Activated T-helper 2 cell treated with anti-CD3 and anti-CD28 coated beads, Interferon-gamma antibody, Interleukin-2, Interleukin-4, amounts not matched to agents 10 μg/mL and 5 μg/mL and 100 μg/mL, durations not matched to agents 14 hours and 24 hours and 36 hours (primary cell): ENCODE measurements at places on chromosomes 2 and 18. TPM values are rescaled to one million over a fixed set of nuclear protein-coding genes. Genes with fewer than 3 reads are reported as not detected.

The MOCOS gene
- 0.16 and 0.25 TPM in 2 replicates for total RNA-seq

GRCh38 chr2:152602750-152603149 is 114.5 kb downstream of the PRPF40A start:
- H3K27ac ChIP-seq: no peak overlapping the region
- no peak overlapping the region for H3K4me3 ChIP-seq
- peaks cover 10% of the 10 kb centered on the region for H3K4me1 ChIP-seq
- DNase-seq: no peak
- H3K36me3 ChIP-seq: no peaks in the 10 kb centered on the region

DNA sequence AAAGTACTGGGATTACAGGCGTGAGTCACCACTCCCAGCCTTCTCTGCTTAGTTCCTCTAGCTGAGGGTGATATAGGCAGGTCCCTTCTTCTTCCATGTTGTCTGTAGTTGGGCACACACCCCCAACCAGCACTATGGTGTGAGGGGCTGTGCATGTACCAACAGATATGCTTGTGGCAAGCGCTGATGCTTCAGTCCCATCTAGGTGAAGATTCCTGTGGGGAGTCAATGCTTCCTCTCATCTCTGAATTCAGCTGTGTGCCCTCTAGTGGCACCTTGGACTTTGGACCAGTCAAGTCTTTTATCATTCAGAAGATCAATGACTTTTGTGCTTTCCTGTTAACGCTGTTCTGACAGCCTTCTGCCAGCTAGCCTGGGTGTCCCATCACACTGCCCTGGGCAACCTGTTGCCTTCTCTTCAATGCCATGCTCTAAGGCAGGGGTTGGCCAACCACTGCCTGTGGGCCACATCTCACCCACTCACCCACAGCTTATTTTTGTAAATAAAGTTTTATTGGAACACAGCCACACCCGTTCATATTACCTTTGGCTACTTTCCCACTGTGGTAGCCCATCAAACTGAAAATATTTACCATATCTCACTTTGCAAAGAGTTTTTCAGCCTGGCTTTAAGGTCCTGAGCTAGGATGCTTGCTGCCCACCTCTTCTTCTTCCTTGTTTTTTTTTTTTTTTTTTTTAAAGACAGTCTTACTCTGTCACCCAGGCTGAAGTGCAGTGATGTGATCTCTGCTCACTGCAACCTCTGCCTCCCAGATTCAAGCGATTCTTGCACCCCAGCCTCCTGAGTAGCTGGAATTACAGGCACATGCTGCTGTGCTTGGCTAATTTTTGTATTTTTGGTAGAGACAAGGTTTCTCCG is 51.0 kb downstream of the NPAS2 start:
- DNase-seq: no peak
- H3K27me3 ChIP-seq: no peaks in the 10 kb centered on the region
- peaks cover 5% of the 10 kb centered on the region for H3K4me1 ChIP-seq
- no peak overlapping the region for H3K27ac ChIP-seq
- no peak overlapping the region for H3K4me3 ChIP-seq
- H3K36me3 ChIP-seq: peaks cover 5% of the 10 kb centered on the region

DNA sequence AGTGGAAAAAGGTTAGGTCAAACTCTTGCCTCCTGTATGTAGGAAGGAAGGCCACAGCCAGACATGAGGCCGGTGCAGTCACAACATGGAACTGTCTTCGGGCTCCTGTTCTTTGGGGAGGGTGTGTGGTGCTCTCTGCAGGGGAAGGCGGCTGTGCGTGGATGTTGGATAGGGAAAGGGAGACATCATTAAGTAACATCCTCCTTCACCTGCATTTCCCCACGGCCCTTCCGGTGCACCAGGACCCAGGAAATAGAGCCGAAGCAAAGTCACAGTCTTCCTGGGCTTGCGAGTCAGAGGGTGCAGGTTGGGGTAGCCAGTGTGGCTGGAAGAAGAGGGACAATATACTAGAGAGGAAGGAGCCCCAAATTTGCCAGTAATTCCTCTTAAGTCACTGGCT is 78.9 kb upstream of the SMAD7 start:
- DNase-seq: no peak
- peaks cover 19% of the 10 kb centered on the region for H3K4me1 ChIP-seq
- H3K27me3 ChIP-seq: peaks cover 1% of the 10 kb centered on the region
- H3K4me3 ChIP-seq: no peak overlapping the region

GRCh38 chr2:54271843-54272627 is 16.0 kb upstream of the TSPYL6 start:
- DNase-seq: no peak
- no peaks in the 10 kb centered on the region for H3K27me3 ChIP-seq
- H3K4me1 ChIP-seq: peaks cover 5% of the 10 kb centered on the region
- no peaks in the 10 kb centered on the region for H3K36me3 ChIP-seq
- H3K4me3 ChIP-seq: no peak overlapping the region

GRCh38 chr2:169066897-169067296 is 2.5 kb upstream of the DHRS9 start:
- no peaks in the 10 kb centered on the region for H3K27me3 ChIP-seq
- H3K4me3 ChIP-seq: no peak overlapping the region
- H3K36me3 ChIP-seq: peaks cover 3% of the 10 kb centered on the region
- H3K4me1 ChIP-seq: peaks cover 23% of the 10 kb centered on the region
- DNase-seq: no peak

- H3K36me3 ChIP-seq: peaks cover 27% of the 10 kb centered on the region
- no peak for DNase-seq
- peak overlapping the region; percentile 80 for H3K27ac ChIP-seq
- peaks cover 55% of the 10 kb centered on the region for H3K4me1 ChIP-seq
- H3K4me3 ChIP-seq: peak overlapping the region; percentile 86
Measured at GRCh38 chr18:12882453-12883371, 1.3 kb downstream of the PTPN2 start.

DNA sequence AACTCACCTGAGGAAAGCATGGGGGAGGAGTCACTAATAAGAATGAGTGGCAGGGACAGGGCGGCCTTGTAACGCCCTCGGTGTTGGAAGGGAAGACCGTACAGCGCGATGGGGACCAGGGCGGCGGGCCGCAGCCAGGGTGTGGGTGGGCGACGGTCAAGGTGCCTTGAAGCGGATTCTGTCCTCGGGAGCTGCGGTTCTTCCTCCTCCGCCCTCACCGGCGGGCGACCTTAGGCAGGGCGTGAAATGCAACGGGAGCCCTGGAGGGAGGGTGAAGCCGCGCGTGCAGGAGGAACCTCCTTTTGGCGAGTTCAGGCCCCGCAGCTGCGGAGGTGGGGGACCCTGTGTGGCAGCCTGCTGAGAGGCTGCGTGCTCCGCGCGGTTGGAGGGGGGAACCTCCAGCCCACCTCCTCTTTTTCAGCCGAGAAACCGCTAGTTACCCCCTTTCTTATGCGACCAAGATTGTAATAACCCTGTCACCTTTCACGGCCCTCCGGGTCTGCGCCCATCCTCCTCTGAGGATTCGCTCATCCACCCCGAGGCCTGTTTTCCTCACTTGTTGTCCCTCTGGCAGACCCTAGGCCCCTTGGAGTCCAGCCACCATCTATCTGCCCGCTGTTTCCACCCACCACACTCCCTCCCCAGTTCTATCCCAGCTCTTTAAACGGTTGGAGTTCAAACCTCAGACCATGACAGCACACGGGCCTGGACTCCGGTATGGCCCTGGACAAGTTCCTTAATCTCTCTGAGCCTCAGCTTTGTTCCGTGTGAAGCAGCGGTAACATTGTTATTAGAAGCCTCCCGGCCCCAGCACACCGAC is 823 bp upstream of the RNU2-63P start:
- peak overlapping the region; percentile 98 for H3K27ac ChIP-seq
- peaks cover 14% of the 10 kb centered on the region for H3K4me1 ChIP-seq
- H3K4me3 ChIP-seq: peak overlapping the region; percentile 94
- DNase-seq: no peak
- no peaks in the 10 kb centered on the region for H3K27me3 ChIP-seq
- no peaks in the 10 kb centered on the region for H3K36me3 ChIP-seq

- no peaks in the 10 kb centered on the region for H3K4me1 ChIP-seq
- H3K36me3 ChIP-seq: peaks cover 94% of the 10 kb centered on the region
- H3K4me3 ChIP-seq: no peak overlapping the region
- no peak overlapping the region for H3K27ac ChIP-seq
- H3K27me3 ChIP-seq: no peaks in the 10 kb centered on the region
Measured at GRCh38 chr18:79932907-79933306, 18.5 kb downstream of the SLC66A2 start.

DNA sequence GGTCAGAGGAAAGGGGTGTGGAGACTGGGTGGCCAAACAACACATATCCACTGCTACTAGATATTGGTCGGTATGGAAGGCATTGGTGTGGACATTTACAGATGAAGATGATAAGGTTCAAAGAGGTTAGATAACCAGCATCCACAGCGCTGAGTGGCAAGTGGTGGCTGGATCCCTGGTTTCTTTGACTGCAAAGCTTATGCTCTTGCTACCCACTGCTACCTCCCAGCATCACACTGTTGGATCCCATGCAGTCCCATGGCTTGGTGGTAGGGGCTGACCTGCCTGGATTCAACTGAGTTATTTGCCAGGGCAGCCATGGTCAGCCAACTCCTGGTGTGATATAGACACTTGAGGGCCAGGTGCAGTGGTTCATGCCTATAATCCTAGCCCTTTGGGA is 53.6 kb downstream of the DDX1 start:
- H3K27ac ChIP-seq: no peak overlapping the region
- H3K4me1 ChIP-seq: no peaks in the 10 kb centered on the region
- peaks cover 19% of the 10 kb centered on the region for H3K36me3 ChIP-seq
- no peak for DNase-seq

The GRB14 gene
- not detected in 2 replicates for total RNA-seq

The RHOB gene
- 119 and 123 TPM in 2 replicates for total RNA-seq
